ENCODE measurements at places on chromosomes 3 and 15. TPM values are rescaled to one million over a fixed set of nuclear protein-coding genes. Genes with fewer than 3 reads are reported as not detected.

TM4SF4 gene
- total RNA-seq: 0.26 TPM

CDCP1 gene
- total RNA-seq: 16.9 TPM

SLC12A1 gene
- not detected for total RNA-seq

EPHB1 gene
- 0.50 TPM for total RNA-seq

PPP1R14D gene
- not detected for total RNA-seq

AHSG gene
- not detected for total RNA-seq

MYRIP gene
- under 0.01 TPM for total RNA-seq

RTP1 gene
- total RNA-seq: not detected

RBMS3 gene
- 58.6 TPM for total RNA-seq

CHRM5 gene
- total RNA-seq: not detected

APOD gene
- 2.1 TPM for total RNA-seq

PSMD2 gene
- 345 TPM for total RNA-seq

P2RY1 gene
- total RNA-seq: 7.6 TPM

ISLR2 gene
- total RNA-seq: not detected

XCR1 gene
- under 0.01 TPM for total RNA-seq

LRRIQ4 gene
- under 0.01 TPM for total RNA-seq
